CD4-positive, alpha-beta T cell (primary cell): ENCODE measurements at places on chromosomes 16 and 17. TPM values are rescaled to one million over a fixed set of nuclear protein-coding genes. Genes with fewer than 3 reads are reported as not detected.
A peak's percentile ranks its signal among the peaks of the same experiment; 100 is the strongest.

DNA sequence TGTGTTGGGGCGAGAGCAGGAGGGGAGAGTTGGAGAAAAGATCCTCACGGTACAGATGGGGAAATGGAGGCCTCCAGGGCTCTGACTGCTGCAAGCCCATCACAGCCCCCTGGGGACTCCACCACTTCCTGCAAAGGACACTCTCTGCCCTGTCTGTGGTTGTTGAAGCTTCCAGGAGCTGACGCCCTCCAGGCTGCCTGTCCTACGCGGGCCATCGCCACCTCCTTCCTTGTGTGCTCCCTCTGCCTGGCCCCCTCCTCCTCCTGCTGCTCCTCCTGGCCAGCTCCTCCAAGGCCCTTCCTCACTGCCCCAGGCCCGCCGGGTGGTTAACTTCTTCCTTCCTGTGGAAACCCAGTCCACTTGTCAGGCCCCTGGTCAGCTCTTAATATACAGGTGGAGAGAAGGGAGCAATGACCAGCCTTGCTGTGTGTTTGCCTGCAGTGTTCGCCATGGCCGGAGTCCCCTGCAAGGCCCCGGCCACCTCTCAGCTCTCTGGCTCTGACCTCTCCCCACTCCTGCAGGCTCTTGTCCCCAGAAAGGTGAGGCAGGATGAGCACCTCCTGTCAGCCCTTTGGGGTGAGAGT lies 18.4 kb upstream of the STAC2 start:
- no peak for DNase-seq

DNA sequence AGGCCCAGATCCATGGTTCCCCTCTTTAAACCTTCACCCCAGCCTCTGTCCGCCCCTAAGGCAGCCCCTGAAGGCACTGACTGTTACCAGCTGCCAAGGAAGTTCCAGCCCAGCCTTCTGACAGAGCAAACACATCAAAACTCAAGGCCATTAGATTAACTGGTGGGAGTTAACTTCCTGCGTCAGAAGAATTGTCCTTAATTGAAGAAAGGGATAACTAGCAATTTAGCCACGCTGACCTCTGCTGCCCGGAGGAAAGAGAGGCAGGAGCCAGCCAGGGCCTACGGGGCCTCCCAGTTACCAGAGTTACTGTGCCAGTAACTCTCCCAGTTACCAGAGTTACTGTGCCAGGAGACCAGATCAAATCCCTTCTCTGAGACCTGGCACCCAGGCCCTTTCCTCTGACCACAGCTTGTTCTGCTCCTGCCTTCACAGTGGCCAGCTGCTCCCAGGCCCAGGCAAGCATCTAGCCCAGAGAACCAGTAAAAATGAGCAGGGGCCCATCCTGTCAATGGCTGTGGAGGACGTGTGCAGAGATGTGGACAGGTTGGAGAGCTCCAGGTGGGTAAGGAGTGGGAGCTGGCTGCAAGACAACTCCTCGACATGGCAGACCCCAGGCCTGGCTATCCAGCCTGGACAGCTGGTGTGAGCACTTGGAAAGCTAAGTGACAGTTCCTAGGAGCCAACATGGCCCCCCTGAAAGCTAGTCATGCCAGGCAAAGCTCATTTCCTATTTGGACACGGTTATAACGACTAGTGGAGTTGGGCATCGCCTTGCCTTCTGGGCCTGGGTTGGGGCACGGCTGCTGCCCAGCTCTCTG lies 2.8 kb upstream of the PITPNM3 start:
- DNase-seq: no peak

TAT gene
- total RNA-seq: not detected

DNA sequence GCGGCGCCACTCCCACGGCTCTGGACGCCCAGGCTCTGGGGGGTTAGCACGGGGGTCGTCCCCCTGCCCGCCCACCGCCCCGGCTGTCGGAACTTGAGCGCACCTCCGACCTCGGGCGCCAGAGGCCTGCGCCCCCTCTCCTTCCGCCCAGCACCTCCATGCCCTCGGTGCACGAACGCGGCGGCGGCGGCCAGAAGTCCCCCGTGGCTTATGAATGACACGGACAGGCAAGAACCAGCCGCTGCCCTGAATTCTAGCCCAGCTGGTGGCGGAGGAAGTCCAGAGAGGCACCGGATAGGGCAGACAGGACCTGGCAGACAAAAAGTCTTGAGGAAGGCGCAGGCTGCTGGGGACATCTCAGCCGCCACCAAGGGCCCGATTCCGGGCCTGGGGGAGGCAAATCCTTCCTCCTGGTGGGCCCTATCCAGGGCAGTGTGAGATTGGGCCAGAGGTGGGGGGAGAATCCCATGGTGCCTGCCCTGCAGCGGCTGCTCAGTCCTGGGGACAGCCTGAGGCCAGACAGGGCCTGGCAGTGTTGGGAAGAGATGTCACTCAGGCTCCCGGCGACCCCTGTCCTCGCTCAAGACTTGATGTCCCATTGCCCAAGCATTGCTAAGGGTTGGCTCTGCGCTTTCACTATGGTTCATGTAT lies 897 bp upstream of the CYGB start:
- no peak for DNase-seq

RAD51C gene
- total RNA-seq: 11.6 TPM

DNA sequence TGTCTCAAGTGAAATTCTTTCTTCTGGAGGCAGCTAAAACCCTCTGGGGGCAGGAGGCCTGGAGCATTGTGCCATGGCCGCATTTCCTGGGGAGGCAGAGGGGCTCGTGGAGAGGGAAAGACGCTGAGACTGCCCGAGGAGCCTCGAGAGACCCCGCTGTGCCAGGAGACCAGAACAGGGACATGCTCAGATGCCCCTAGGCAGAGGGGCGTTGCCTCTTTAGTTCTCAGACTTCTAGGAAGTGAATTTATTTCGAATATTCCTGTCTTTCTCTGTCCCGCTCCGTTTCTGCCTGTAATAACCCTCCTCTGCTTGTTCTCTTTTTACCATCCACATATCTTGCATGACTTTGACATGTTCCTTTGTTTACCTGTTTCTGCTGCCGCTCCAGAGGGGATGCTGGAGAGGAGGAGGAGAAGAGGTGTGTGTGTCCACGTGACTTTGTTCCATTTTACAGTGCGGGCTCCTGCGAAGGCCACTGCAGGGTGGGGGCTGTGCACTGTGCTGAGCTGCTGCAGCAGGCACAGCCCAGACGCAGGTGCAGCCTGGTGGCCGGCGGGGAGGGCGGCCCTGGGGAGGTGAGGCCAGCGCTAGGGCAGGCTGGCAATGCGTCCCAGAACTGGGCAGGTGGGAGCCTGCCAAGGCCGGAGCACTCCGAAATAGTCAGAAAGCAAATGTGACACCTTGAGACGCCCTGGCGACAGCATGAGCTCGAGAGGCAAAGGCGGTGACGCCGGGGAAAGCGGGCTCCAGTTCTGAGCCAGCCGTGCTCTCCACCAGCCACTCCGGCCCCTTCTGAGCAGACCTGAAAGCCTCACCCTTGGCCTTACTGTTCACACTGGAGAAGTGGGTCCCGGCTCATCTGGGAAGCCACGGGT lies 29.9 kb downstream of the CIBAR2 start:
- DNase-seq: no peak

DNA sequence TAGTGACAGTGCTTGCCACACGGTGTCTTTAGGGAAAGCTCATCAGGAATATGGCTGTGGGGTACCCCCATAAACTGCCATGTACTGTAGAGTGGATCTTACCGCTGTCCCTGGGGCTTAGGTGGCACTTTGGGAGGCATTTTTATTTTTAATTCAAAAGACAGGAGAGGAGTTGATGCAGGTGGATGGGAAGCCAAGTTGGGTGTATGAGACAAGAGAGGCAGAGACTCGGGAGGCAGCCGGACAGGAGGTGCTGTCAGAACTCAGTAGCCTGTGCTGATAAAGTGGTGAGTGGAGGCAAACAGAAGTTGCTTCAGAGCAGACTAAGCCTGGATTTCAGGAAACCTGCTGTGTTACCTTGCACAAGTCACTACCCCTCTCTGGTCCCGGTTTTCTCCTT lies 185.9 kb downstream of the TMEM132E start:
- no peak for DNase-seq

DNA sequence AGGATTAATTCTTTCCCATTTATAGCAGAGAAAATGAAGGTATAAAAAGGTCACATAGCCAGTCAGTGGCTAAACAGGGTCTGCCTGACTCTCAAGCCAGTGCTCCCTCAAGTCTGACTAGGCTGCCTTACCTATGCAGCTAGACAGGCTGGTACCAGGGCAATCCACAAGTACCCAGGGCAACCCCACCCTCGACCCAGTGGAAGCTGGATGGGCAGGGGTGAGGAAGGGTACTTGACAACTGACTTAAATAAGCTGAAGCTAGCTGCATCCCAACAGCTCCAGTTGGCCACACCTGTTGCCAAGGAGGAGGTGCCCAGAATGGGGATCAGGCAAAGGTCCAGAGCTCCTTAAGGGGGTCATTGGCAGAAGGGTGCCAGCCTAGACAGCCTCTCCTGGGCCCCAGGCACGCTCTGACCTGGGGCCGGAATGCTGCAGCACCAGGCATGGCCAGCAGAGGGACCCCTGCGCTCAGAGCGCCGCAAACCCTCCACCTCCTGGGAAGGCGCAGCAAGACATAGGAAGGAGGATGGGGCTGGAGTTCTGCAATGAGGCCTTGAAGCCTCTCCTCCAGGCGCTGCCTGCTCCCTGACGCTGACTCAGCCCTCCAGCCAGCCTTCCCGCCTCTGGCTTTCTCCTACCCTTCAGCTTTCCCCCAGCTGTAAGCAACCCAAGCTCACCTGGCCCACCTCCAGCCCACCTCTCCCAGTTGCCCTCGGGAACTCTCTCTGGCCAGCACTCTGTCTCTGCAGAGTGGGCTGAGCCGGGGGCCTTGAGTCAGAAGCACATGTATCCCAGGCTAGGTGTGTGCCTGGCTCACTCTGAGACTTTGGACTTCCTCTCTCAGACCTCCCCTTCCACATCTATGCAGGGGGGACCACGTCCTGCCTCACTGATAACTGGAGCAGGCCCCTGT lies 28.8 kb downstream of the MPP2 start:
- DNase-seq: peak; percentile 77

GRCh38 chr16:19196871-19197270 lies 28.8 kb downstream of the SYT17 start:
- no peak for DNase-seq
